ENCODE measurements at places on chromosomes 6 and 20.

DNA sequence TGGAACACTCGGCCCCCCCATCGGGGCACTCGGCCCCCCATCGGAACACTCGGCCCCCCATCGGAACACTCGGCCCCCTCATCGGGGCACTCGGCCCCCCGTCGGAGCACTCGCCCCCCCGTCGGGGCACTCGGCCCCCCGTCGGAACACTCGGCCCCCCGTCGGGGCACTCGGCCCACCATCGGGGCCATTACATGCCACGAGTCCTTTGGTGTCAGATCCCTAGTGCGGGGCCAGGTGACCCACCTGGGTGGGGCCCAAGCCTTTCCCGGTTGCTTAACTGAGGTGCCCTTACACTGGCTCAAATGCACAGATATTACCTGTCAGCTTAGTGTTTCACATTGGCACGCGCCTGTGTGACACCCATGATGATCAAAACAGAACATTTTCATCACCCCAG lies 95.9 kb downstream of the TAF4 start:
- no peak for DNase-seq

- no peak for DNase-seq
Measured at GRCh38 chr6:34246563-34247391, 2.0 kb downstream of the SMIM29 start.

GRCh38 chr6:80210618-80211017 lies 104.1 kb downstream of the BCKDHB start:
- DNase-seq: no peak

DNA sequence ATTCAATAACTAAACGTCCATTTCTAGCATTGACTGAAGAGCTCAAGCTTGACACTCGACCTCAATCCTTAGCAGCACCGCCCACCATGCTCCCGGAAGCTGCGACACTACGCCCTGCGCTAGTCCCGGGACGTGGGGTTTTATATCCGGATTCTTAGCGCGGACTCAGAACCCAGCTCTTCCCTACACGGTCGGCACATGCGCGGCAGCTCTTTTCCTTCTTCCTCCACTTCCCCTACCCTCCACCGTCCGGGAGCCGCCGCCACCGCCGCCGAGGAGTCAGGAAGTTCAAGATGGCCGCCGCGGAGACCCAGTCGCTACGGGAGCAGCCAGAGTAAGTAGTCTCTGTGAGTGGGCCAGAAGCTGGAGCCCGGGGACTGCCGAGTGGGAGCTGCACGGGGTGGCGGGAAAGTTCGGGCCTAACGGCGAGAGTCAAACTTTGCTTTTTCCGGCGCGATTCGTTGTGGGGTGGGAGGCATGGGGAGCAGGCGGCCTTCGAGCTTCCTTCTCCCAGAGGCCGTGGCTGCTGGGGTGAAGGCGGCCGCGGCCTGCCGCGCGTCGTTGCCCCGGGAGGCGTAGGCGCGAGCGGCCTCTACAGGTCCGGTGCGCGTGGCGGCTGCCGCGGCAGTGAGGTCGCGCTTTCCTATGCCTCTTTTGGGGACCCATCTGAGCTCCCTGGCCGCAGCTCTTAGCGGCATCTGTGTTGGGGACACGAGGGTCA lies 57.6 kb downstream of the FAM217A start:
- peak; percentile 66 for DNase-seq

- no peak for DNase-seq
Measured at GRCh38 chr6:157865249-157865648, 42.2 kb downstream of the SNX9 start.
